ENCODE measurements at places on chromosomes 2 and 18.

- DNase-seq: no peak
Observed at GRCh38 chr2:73762571-73762970, 17.3 kb downstream of the DUSP11 start.

GRCh38 chr2:201854221-201854801 is 48.0 kb downstream of the CDK15 start:
- no peak for DNase-seq

DNA sequence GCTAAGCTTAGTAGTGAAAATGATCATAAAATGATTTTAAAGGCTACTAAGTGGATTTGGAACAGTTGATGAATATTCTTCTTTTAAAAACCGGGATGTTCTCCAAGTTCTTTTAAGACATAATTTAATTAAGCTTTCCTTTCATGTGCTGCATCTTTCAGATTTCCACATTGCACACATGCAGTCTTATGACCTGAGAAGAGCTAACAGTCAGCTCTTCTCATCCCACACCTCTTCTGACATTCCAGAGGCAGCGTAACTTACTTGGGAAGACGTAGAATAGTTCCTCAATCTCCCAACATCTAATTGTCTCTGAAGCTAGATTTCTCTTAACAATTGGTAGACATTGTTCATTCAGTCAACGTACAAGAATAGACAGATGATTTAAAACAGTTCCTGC is 181.8 kb downstream of the SP3 start:
- DNase-seq: no peak

DNA sequence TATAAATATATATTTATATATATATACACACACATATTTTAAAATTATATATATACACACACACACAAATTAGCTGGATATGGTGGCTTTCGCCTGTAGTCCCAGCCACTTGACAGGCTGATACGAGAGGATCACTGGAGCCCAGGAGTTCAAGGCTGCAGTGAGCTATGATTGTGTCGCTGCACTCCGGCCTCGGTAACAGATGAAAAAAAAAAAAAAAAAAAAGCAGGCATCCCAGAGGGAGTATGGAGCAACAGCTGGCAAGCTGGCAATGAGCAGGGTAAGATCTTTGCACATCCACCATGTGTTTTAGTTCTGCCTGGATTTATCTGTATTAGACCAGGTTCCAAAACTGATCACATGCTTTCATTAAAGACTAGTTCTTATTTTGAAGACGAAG is 170.1 kb downstream of the MAP2 start:
- no peak for DNase-seq

DNA sequence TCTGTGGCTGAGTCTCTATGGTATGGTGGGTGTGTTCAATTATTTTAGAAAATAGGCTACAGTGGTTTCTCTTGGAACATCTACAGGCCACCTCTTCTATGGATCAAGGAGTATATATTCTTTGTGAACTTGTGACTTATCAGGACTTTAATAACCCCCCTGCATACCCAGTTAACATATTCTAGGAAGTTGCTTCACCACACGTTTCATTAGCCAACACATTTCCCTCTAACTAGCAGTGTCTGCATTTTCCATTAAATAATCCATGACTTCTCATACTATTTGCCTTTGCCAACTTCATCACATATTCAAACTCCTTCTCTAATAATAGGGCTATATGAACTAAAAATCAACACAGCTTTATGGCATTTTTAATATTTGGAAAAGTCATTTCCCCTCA is 187.6 kb upstream of the ARL4C start:
- no peak for DNase-seq

All from osteocyte (in vitro differentiated cells).